ENCODE measurements at places on chromosomes 3 and 15. TPM values are rescaled to one million over a fixed set of nuclear protein-coding genes. Genes with fewer than 3 reads are reported as not detected.

GRCh38 chr3:183481582-183481981, 53.2 kb upstream of the MCF2L2 start:
- DNase-seq = no peak

DNA sequence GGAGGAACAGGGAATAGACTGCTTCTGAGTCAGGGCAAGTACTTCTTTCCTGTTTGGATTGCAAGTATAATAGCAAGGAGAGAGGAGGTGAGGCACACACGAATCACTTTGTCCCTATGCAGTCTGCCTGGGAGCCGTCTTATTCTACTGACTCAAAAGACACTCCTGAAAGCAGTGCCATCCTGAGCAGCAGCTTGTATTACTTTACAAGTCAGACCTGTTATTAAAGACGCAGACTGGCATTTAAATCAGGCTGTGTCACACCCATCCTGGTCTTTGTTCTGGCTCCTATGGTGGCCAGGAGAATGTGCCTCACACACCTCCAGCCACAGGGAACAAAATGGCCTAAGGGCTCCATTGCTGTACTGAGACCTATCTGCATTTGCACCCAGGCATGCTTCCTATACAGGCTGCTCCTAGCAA, 17.9 kb upstream of the SQOR start:
- DNase-seq = no peak

- DNase-seq = no peak
Measured at GRCh38 chr15:36899696-36900095, 200.7 kb downstream of the MEIS2 start.

DNA sequence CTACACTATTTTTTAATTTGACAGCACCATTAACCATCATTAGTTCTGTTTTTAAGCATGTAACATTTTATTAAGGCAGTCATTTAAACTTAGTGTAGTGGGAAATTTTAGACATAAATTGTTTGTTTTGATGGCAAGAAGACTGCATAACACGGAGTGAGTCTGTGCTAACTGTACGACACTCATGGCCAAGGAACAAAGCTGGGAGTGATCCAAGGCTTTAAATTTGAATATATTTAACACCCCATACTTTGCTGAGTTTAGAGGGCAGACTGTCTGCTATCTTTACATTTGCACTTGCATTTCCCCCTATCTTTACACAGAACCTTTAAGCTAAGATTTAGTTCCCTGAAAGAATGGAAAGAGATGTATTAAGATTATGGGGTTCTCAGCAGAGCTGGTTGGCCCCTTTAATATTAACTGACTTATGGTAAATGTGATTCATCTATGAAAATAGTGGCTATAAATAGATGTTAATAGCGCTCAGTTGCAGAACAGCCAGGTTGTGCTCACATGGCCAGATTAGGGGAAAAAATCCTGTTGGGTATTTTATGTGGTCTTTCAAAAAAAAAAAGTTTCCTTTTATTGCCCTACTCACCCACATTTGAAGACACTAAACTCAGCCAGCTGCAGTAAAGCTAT, 120.7 kb downstream of the CMSS1 start:
- DNase-seq = no peak

DNA sequence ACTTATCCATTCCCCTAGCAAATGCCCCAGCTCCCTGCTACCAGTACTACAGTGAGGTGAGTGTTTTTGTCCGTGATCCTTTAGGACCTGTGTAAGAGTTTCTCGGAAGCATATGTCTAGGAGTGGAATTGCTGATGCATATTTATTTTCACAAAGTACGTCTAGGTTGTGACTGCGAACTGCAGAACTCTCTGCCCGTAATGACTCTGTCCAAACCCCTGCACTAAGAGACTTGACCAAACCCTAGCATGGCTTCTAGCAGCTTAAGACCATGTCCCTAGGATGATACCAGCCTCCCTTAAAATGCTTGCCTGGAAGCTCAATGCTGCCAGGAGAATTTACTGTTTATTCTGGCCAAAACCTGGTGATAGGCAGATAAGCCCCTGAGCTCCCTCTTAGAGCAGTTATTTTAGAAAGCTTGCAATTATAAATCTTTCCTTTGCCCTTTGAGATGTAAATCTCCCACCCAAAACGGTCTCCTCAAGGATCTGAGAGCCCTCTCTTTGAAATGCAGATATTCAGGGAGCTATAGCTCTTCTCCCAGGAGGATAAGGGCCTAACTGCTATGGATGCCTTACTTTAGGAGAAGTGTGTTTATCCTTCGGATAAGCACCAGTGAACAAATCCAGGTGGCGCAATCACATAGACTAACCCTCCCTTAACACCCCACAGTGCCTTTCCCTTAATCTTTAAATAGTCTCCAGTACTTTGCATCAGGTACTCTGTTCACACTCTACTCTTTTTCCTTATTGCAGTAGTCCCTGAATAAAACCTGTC, 14.7 kb upstream of the CA12 start:
- no peak for DNase-seq

DNA sequence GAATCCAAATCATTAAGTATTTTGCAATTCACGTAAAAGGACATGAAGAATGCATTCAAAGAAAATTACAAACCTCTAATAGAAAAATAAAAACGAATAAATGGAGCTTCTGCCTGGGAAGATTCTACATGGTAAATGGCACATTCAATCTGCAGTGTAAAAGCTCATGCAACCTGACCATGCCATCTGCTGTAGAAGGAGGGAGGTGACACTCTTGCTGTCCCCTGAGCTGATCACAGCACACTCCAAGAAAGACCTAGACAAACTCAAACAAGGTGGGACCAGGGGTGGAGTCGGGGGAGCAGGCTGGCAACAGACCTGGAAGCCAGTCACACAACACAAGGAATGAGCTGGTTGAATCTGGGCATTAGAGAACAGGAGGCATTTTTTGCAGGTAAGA, 101.8 kb downstream of the BDH1 start:
- no peak for DNase-seq

- DNase-seq = no peak
Measured at GRCh38 chr3:155169197-155169596, 89.1 kb downstream of the MME start.

- no peak for DNase-seq
Measured at GRCh38 chr15:33912326-33912725, 56.0 kb upstream of the CHRM5 start.

- DNase-seq = no peak
Measured at GRCh38 chr15:35750051-35750450, 204.1 kb upstream of the DPH6 start.

DNA sequence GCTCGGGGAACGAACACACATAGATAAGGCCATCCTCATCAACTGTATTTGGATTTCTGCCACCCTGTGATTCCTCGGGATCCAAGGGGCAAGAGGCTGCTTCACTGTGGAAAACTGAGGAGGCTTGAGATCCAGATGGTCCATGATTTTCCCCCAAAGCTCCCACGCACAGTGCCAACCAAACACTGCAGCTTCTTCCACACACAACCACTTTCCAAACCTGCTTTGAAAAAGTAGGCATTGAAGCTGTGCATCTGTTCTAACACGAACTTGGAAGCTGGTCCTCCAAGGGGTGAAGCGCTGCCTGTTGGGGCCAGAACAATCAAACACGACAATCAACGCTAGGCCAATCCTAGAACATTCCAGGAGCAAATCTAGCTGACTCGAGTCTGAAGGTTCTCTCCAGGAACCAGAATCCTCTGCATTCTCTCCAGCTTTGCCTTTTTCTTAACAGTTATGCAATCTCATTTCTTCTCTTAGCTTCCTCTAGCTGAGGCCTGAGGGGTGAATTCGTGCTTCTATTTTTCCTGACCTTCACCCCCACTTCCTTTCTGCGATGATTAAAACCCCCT, 104.4 kb downstream of the LRRK1 start:
- no peak for DNase-seq

DNA sequence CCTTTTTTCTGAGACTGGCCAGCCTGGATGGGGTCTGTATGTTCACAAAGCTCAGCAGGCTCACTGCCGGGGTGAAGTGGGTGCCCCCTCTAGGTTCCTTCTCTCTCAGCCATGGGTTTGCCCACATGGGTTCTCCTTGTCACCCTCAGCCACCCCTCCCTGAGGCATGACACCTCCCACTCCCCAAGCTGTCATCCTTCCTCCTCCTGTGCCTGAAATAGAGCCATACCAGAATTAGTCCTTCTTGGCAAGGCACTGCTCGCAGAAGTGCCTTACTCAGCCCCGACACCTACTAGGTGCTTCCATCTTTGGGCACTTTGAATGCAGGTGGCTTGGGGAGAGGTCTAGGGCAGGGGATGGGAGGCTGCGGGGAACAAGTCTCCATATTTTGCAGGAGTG, 62.9 kb upstream of the SEC13 start:
- no peak for DNase-seq

GRCh38 chr3:65855370-65856100, 183.2 kb downstream of the MAGI1 start:
- no peak for DNase-seq

GRCh38 chr3:188631291-188632010, 477.5 kb downstream of the LPP start:
- no peak for DNase-seq

DNA sequence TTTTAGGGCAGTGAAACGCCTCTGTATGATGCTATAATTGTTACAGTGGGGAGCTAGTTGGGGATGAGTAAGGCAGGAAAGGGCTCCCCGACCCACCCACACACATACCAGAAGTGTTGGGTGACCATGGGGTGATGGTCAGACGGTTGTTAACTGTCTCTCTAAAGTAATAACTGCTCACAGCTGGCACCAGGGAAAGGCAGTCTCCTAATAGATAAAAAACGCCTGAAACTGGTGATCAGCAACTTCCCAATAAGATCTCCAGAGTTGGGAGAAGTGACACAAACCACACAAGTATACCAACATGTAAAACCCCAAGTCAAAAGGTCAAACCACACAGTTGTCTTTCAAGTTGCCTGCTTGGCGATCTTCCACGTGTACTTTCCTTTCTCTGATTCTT, 346.5 kb upstream of the CNTN4 start:
- DNase-seq = no peak

DNA sequence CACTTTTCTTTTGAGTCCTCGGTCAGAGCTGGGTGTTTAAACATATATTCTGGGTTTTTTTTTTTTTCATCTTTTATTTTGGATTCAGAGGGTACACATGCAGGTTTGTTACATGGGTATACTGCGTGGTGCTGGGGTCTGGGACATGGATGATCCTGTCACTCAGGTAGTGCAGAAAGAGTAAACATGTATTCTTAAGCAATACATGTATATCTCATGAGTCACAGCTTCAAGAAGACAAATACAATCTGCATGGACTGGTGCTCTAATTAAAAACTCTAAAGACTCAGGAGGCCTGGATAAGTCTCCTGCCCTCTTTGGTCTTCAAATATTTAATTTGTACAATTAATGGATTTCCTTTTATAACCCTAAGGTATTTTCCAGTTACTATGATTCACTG, 50.6 kb upstream of the PHLDB2 start:
- no peak for DNase-seq

DNA sequence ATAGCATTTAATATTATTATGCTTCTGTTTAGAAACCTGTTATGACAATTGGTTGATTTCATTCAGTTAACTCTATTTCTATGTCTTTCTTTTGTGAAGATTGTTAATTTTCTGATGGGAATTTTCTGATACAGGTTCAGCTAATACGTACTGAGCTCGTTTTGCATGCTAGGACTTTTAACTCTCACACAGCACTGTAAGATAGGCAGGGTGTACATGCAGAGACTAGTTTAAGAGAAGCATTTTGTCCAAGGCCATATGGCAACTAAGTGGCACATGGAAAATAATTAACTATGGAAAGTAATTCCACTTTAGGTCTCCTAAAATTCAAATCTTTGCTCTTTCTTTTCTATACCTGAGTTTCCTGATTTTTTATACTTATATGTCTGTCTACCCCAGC, 81.9 kb downstream of the IL1RAP start:
- no peak for DNase-seq

DNA sequence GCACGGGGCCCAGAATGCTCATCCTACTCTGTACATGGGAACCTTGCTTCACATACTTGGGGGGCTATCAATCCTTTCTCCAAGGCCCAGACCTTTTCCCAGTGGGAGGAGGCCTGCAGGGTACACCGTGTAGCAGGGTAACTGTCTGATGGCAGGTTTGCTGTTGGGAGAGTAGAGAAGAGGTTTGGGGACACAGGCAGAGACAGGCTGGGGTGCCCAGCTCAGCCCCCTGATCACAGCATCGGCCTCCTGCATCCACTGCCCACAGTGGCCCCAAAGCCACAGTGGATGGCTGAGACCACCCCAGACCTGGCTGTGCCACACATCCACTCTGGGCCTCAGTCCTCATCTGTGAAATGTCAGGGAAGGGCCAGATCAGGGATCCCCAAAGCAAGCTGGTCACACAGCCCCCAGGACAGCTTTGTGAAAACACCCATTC, 5.6 kb downstream of the CHRNA3 start:
- DNase-seq = peak; percentile 74

- no peak for DNase-seq
Measured at GRCh38 chr3:150745832-150746231, 17.1 kb downstream of the SIAH2 start.

- peak; percentile 76 for DNase-seq
Measured at GRCh38 chr3:127639173-127640041, 10.4 kb downstream of the PODXL2 start.

DNA sequence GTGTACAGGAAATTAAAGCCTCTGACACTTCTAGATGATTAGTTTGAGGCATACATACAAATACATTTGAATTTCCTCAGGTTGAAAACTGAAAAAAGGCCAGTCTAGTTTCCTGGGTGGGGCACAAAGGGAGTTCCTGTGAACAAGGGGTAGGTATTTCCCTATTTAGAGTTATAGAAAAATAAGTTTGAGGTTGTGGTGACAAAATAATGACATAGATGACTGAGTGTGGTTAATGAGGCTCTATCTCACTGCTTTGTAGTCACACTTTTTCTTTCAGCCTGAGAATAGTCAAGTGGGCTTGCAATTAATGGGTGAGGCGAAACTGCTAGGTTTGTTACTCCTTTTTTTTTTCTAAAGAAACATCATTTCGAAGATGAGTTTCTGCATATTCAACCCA, 4.3 kb downstream of the SLCO3A1 start:
- DNase-seq = no peak

DNA sequence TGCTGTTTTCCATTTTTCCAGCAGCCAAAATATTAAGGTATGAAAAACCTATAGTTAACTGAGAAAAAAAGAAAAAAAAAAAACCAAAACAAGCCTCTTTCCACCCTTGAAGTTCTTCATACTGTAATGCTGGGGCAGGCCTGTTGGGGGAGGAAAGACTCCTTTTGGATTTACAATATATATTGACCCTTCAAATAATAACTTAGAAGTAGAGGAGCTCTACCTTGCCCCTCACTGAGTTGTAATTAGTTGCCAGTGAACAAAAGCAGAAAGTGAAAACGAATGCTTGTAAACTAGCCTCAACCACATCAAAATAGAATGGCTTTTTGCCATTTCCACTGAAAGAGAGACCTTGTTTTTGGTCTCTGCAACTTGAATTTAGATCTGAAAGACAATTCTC, 326.6 kb downstream of the NR2F2 start:
- DNase-seq = no peak

Gene PLD1
- 15.9 TPM for total RNA-seq

Gene CMSS1
- 51.5 TPM for total RNA-seq

Gene MOBP
- total RNA-seq = not detected

Gene DPPA2
- total RNA-seq = not detected

Gene SATB1
- 16.5 TPM for total RNA-seq

Gene ACOX2
- 18.8 TPM for total RNA-seq

Gene PRSS50
- not detected for total RNA-seq

Gene DNASE1L3
- total RNA-seq = 5.1 TPM

Gene DENND6A
- total RNA-seq = 30.9 TPM
